NCI-H2171 (cell line): ENCODE measurements at places on chromosomes 12 and 14.

DNA sequence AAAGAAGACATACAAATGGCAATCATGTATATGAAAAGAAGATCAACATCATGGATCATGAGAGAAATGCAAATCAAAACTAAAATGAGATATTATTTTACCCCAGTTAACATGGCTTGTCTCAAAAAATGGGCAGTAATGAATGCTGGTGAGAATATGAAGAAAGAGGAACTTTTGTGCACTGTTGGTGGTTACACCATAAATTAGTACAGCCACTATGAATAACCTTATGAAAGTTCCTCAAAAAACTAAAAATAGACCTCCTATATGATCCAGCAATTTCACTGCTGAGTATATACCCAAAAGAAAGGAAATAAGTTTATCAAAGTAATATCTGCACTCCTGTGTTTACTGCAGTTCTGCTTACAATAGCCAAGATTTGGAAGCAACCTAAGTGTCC, 151.7 kb downstream of the PDZRN4 start:
- DNase-seq: no peak

DNA sequence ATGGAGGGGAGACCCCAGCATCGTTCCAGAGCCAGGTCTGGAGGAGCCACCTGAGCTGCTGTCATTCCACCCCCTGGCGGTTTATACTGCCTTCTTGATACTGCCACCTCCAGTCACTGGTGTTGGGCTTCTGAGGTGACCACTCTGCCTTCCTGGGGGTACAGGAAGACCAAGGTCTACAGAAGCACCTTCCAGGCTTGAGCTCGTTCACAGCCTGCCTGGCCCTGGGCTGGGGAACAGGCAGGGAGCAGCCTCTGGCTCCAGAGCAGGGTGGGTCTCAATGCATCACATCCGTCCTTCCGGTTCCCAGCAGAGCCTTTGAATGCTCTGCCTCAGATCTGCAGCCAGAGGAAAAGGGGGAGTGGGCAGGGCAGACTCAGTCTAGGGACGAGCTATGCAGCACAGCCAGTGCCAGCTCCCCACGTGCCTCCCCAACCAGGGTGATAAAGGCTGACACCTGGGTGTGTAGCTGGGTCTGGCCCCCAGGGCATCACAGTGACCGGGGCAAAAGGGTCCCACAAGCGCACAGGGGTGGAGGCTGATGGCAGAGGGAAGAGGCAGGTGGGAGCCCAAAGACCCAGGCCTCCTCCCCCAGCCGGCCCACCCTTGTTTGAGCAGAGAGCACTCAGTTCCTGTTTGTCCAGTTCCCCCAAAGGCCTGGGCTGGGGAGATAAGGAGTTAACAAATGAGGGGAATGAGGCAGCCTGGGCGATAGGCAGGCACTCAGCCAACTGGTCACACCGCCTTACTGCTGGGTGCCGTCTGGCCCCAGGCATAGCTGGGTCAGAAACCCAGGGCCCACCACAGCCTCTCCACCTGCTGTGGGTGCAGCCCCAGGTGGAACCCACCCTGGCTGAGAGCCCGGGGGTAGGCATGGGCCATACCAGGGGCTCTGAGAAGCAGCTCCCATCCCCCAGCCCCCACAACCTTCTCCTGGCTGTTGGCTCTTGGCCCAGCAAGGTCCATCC, 17.1 kb downstream of the DEGS2 start:
- DNase-seq: no peak

- no peak for DNase-seq
Observed at GRCh38 chr12:14949631-14950030, 11.3 kb upstream of the ERP27 start.

DNA sequence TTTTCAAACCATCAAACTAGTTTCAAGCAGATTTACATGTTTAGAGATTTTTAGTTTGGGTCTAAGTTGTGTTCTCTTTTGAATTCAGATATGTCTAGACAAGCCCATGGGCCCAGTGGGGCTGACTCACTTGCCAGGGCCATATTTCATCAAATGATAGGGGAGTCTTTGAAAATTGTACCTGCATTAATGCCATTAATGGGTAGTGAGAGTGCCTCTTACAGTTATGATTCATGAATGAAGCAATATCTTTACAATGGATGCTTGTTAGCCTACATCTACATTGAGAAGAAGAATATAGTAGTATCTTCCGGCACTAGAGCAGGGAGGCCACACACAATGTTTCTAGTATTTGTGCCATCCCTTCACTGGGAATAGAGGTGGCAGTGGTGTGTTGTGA, 174.2 kb upstream of the E2F7 start:
- DNase-seq: no peak

DNA sequence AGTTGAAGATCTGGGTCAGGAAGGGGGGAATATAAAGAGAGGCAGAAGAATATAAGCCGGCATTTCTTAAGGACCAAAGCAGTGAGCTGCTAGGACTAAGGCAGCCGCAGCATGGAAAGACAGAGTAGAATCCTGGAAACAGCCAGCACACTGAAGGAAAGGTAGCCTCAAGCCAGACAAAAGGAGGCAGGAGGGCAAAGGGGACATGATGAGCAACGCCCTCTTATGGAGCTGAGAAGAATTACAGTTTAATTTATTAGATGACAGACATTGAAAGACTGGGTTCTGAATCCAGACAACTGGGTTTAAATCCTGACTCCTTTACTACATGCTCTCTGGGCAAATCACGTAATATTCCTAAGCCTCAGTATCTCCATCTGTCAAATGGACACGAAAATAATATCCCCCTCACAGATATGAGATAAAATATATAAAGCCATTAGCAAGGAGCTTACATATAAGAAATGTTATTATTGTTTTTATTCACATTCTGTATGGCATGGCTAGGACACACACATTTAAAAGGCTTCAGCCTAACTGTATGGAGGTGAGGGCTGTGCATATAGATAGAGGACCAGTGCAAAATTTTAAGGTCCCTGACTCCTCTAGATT, 8.1 kb upstream of the PCED1B start:
- no peak for DNase-seq

- DNase-seq: no peak
Observed at GRCh38 chr14:103763730-103764488, 48.3 kb downstream of the ZFYVE21 start.

DNA sequence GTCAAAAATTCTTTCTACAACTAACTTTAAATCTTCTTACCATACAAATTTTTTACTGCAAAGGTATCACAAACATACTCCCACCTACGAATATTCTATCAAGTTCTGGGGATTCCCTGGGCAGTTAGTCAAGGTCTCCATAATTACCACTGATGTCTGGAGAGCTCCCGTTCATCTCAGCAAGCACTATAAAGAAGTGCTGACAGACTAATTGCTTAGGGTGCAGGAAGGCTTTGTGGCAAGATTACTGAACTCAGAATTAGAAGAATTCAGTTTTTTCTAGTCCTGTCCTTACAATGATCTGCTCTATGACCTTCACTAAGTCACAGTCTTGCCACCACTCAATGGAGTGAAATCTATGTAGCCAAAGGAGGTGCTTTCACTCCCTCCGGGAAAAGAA, 61.5 kb downstream of the DUSP16 start:
- no peak for DNase-seq

DNA sequence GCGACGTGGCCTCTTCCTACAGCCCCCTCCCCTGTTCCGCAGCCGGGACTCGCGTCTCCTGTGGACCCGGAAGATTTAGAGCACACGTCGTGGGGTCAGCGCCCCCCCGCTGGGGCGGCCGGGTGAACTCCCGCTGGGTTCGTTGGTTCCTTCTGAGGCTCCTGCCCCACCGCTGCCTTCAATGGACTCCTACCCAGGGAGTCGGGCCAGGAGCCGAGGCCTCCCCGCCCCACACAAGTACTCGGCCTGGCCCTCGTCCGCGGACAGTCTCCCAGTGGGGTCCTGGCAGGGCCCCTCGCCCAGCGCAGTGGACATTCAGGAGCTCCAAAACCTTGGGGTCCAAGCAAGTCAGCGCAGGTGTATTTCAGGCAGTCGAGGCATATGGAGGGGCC, 1.2 kb downstream of the MMP17 start:
- no peak for DNase-seq

DNA sequence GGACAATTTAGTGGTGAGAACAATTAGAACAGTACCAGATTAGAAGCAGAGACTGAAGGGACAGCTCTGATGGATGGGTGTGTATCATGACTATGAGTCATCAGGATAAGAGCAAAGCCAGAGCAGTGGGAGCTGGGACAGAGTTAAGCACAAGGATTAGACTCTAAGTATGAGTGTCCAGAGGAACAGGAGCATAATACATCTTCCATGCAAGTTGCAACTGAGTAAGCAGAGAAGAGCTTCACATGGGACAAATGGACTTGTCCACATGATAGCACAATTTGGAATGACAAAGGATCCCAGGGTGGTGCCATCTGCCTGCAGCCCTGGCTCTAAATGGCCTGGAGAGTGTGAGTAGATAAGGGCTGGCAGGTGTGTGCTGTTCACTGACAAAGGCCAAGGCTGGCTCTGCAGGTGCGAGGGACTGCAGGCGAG, 226.4 kb upstream of the CAND1 start:
- no peak for DNase-seq

DNA sequence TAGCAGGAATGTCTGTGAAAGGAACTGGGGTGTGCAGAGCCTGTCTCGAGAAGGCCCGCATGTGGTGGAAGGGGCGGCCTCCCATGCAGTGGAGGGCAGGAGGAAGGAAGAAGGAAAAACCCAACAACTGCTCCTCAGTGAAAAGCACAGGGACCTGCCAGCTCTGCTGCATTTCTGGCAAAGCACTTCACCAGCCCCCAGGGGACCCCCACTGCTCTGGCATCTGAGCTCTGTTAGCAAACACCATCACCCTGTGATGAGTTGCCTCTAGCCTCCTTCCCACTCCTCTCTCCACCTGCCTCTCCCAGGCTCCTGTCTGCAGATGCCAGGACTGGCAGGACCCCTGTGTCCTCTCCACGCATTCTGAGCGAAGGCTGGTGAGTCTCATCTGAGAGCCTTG, 69.0 kb upstream of the DDX11 start:
- peak; percentile 66 for DNase-seq

DNA sequence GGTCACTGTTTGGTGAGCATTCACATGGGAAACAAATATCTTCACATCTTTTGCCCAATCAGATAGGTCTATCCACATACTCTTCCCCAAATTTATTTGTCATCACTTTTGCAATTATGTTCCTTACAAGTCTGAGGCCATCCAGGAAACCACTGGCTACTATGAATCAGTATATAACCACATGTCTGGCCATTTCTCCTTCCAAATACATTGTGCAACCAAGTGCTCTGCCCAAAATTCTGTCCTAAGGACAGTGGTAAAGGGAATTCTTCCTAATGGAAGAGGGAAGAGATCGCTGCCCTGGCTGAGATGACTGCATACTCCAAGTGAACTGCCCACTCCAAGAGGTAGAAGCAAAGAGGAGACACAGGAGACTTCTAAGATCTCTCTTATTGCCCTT, 148.9 kb upstream of the MAX start:
- DNase-seq: no peak

DNA sequence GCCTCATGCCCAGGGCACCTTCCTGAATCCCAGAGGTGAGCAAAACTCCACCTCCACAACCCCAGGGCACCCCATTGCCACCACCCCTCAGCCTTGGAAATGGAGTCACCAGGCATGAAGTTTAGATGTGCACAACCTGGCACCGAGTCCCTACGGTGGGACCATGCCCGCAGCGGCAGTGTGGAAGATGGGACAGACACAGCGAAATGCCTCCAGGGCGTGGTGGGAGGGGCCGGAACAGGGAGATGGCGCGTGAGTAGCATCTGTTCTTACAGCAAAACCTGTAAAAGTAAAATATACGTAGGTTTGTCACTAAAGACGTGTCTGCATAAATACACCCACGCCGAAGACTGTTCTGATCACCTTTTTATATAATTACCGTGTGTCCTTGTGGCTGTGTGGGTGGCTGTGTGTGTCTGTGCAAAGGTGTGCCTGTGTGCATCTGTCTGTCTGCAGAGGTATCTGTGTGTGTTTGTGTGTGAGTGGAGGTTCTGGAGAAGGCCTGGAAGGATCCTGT, 17.4 kb upstream of the DEGS2 start:
- no peak for DNase-seq
